ENCODE measurements at places on chromosomes 7 and 10.

DNA sequence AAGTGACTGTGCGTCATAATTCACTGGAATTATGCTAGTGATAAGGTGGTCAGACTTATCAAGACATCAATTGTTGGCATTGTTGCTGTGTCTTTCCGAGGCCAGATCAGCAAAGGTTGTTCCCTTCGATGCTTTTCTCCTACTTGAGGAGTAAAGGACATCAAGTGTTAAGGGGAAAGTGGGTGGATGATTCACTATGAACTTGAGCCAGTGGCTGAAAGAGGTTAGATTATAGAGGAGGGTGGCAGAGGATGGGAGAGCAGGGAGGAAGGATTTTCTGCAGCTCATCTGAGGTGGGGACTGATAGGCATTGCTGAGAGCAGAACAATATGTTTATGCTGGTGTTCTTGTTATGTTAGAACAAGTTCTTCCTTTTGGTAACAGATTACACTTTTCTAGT is 131.4 kb upstream of the AGR3 start:
- no peak for DNase-seq
- no peaks in the 10 kb centered on the region for H3K36me3 ChIP-seq
- H3K4me3 ChIP-seq: no peak overlapping the region
- H3K27ac ChIP-seq: no peak overlapping the region
- H3K27me3 ChIP-seq: no peaks in the 10 kb centered on the region

GRCh38 chr7:100132697-100133151 is 6.0 kb downstream of the MBLAC1 start:
- no peak overlapping the region for H3K27ac ChIP-seq
- peaks cover 14% of the 10 kb centered on the region for H3K4me1 ChIP-seq
- no peaks in the 10 kb centered on the region for H3K36me3 ChIP-seq
- no peaks in the 10 kb centered on the region for H3K27me3 ChIP-seq
- H3K4me3 ChIP-seq: no peak overlapping the region

DNA sequence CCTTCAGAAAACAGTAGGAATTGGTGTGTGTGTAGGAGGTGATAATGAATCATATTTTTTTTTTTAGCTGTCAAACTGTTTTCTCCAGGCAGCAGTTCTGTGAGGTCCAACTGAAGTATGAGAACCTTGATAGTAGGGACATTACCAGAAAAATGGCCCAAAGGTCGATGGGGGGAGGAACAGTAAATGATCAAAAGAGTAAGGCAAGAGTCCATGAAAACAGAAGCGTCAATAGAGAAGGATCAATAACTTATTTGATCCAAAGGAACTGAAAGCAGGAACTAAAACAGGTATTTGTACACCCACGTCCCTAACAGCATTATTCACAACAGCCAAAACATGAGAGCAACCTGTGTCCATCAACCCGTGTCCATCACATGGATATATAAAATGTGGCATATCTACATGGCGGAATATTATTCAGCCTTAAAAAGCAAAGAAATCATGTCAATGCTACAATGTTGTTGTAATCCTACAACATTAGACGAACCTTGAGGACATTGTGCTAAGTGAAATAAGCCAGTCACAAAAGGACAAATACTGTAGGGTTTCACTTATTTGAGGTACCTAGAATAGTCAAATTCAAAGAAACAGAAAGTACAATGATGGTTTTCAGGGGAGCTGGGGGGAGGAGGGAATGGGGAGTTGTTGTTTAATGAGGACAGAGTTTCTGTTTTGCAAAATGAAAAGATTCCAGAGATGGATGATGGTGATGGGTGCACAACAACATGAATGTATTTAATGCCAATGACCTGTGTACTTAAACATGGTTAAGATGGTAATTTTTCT is 214.0 kb upstream of the KLF14 start:
- H3K27ac ChIP-seq: peak overlapping the region; percentile 88
- H3K4me3 ChIP-seq: peak overlapping the region; percentile 64
- peaks cover 62% of the 10 kb centered on the region for H3K36me3 ChIP-seq
- no peaks in the 10 kb centered on the region for H3K27me3 ChIP-seq
- peaks cover 61% of the 10 kb centered on the region for H3K4me1 ChIP-seq
- no peak for DNase-seq

GRCh38 chr7:48691788-48692187 is 232.6 kb upstream of the CDC14C start:
- H3K36me3 ChIP-seq: no peaks in the 10 kb centered on the region
- H3K4me1 ChIP-seq: no peaks in the 10 kb centered on the region
- H3K27me3 ChIP-seq: no peaks in the 10 kb centered on the region
- no peak overlapping the region for H3K4me3 ChIP-seq
- no peak for DNase-seq

- H3K36me3 ChIP-seq: no peaks in the 10 kb centered on the region
- H3K4me3 ChIP-seq: no peak overlapping the region
- H3K4me1 ChIP-seq: peaks cover 40% of the 10 kb centered on the region
- H3K27ac ChIP-seq: peak overlapping the region; percentile 24
- H3K27me3 ChIP-seq: no peaks in the 10 kb centered on the region
These were observed 29.0 kb upstream of the GNA12 start for GRCh38 chr7:2873146-2873545.

DNA sequence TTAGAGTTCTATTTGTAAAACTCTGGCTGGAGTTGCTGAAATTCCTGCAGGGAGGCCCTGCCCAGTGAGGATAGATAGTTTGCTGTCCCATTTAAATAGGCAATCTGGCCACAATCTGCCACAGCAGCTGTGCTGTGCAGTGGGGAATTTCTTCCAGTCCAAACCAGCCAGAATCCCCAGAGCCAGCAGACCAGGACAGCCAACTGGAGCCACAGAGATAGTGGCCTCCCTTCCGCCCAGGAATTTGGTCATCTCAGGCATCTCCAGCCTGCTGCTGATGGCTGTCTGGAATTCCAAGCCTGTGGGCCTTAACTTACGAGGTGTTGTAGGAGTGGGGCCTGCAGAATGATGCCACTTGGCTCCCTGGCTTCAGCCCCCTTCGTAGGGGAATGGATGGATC is 643.4 kb downstream of the DNAJB9 start:
- no peak overlapping the region for H3K27ac ChIP-seq
- no peaks in the 10 kb centered on the region for H3K4me1 ChIP-seq
- no peaks in the 10 kb centered on the region for H3K27me3 ChIP-seq
- H3K4me3 ChIP-seq: no peak overlapping the region

GRCh38 chr7:27163288-27164044 is 1.9 kb downstream of the HOXA9 start:
- peaks cover 80% of the 10 kb centered on the region for H3K27me3 ChIP-seq
- peaks cover 24% of the 10 kb centered on the region for H3K4me1 ChIP-seq
- DNase-seq: no peak

GRCh38 chr7:136234040-136234439 is 256.9 kb upstream of the MTPN start:
- no peak overlapping the region for H3K27ac ChIP-seq
- no peaks in the 10 kb centered on the region for H3K4me1 ChIP-seq
- H3K4me3 ChIP-seq: no peak overlapping the region
- peaks cover 10% of the 10 kb centered on the region for H3K36me3 ChIP-seq

DNA sequence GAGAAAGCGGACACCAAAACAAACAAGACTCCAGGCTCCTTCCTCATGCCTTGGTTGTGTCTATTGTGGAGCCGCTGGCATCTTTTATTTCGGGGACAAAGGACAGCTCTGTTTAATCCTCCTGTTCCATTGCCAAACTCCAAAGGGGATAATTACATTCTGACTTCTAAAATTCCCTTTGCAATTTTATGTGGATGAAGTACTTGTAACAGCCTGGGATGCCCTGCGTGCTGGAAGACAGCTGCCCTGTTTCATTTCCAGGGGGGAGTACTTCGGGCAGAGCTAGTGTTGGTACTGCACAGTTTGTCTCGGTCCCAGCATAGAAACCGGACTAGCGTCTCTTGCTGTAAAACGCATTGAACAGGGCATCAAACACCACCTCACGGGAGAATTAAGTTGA is 90.9 kb downstream of the BAMBI start:
- DNase-seq: no peak
- peaks cover 11% of the 10 kb centered on the region for H3K27me3 ChIP-seq
- H3K4me3 ChIP-seq: no peak overlapping the region

- H3K4me1 ChIP-seq: peaks cover 36% of the 10 kb centered on the region
- no peaks in the 10 kb centered on the region for H3K27me3 ChIP-seq
- peaks cover 60% of the 10 kb centered on the region for H3K36me3 ChIP-seq
- peak overlapping the region; percentile 75 for H3K4me3 ChIP-seq
- DNase-seq: peak; percentile 13
These were observed 27.8 kb downstream of the ZNF33A start for GRCh38 chr10:38038107-38038931.

- no peak overlapping the region for H3K4me3 ChIP-seq
- peaks cover 4% of the 10 kb centered on the region for H3K4me1 ChIP-seq
- peaks cover 9% of the 10 kb centered on the region for H3K36me3 ChIP-seq
- no peak for DNase-seq
- no peak overlapping the region for H3K27ac ChIP-seq
These were observed 110.8 kb downstream of the TPK1 start for GRCh38 chr7:144725070-144725469.

- no peak for DNase-seq
- H3K4me3 ChIP-seq: no peak overlapping the region
- H3K4me1 ChIP-seq: no peaks in the 10 kb centered on the region
- H3K27me3 ChIP-seq: no peaks in the 10 kb centered on the region
- H3K36me3 ChIP-seq: no peaks in the 10 kb centered on the region
- no peak overlapping the region for H3K27ac ChIP-seq
These were observed 259.5 kb upstream of the VWC2 start for GRCh38 chr7:49513911-49514310.

DNA sequence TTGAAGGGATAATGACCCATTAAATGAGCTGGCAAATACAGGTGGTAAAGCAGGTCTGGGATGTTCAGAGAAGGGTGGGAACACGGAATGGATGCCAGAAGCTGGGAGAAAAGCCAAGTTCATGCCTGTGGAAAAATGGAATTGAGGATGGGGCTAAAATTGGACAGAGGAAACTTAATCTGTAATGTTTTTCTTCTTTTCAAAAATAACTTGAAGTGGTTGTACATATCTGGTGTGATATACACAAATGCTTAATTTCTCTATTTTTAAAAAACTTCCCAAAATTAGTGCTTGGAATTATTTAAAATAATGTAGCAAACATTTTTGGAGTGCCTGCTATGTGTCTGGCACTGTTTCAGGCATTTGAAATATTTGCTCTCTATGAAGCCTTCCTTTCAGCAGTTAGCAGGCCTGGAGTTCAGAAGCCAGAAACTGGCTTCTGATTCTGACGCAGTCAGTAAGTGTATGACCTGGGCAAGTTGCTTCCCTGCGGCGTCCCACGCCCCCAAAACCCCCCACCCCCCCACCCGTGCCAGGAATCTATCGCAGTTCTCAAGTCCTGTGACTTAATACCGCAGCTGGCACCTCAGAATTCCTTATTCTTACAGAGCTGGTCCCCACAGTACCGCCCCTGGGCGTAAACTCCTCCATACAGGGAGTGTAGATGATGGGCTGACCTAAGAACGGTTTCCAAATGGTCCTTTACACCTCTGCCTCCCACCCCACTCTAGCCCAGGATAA is 828 bp upstream of the MALSU1 start:
- H3K36me3 ChIP-seq: peaks cover 16% of the 10 kb centered on the region
- H3K27me3 ChIP-seq: peaks cover 3% of the 10 kb centered on the region
- no peak for DNase-seq
- H3K27ac ChIP-seq: peak overlapping the region; percentile 97
- peaks cover 33% of the 10 kb centered on the region for H3K4me1 ChIP-seq
- peak overlapping the region; percentile 96 for H3K4me3 ChIP-seq

DNA sequence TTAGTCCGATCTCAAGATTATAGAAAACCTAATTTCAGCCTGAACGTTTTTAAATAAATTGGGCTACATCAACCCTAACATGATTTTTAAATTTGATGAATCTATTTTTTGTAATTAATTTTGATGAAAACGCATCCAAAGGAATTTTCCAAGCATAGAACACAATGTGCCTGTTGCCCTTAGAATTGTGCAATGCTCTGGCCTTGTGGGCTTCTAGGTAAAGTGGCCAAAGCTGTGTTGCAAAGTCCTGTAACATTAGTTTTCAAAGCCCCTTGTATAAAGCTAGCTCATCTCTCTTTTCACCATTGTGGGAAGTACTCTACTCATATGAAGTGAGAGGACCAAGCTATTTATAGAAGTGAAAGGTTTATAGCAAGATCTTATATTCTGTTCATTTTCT is 138.4 kb upstream of the PRPS1L1 start:
- H3K4me3 ChIP-seq: no peak overlapping the region
- no peaks in the 10 kb centered on the region for H3K27me3 ChIP-seq
- no peaks in the 10 kb centered on the region for H3K36me3 ChIP-seq
- H3K4me1 ChIP-seq: no peaks in the 10 kb centered on the region

GRCh38 chr7:19971956-19972355 is 198.5 kb upstream of the TMEM196 start:
- no peaks in the 10 kb centered on the region for H3K36me3 ChIP-seq
- no peak for DNase-seq
- no peaks in the 10 kb centered on the region for H3K4me1 ChIP-seq
- H3K4me3 ChIP-seq: no peak overlapping the region
- no peaks in the 10 kb centered on the region for H3K27me3 ChIP-seq
- H3K27ac ChIP-seq: no peak overlapping the region

GRCh38 chr10:45532480-45532879 is 140.1 kb downstream of the ZFAND4 start:
- peaks cover 9% of the 10 kb centered on the region for H3K4me1 ChIP-seq
- no peaks in the 10 kb centered on the region for H3K27me3 ChIP-seq
- no peak for DNase-seq

GRCh38 chr10:77907900-77908717 is 18.4 kb downstream of the DLG5 start:
- DNase-seq: no peak
- H3K36me3 ChIP-seq: no peaks in the 10 kb centered on the region
- H3K4me1 ChIP-seq: no peaks in the 10 kb centered on the region
- H3K27me3 ChIP-seq: peaks cover 9% of the 10 kb centered on the region

DNA sequence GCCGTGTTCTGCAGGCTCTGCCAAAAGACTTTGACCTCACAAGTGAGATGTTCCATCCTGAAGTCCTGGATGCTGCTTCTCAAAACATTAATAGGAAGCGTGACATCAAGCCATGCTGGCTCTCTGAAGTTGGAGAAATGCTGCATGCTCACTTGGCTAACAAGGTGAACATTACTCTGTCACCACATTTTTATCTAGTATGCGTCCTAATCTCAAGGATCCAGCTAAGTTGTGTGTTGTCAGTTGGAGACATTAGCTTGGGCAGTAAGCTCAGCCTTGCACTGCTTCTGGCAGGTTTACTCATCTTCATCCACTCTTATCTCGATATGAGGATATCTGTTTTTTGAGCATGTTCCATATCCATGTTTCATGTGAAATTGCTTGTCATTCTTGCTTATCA is 165.2 kb downstream of the SDK1 start:
- H3K4me1 ChIP-seq: peaks cover 20% of the 10 kb centered on the region
- no peak overlapping the region for H3K4me3 ChIP-seq
- no peaks in the 10 kb centered on the region for H3K27me3 ChIP-seq
- no peak overlapping the region for H3K27ac ChIP-seq
- DNase-seq: no peak

- no peaks in the 10 kb centered on the region for H3K4me1 ChIP-seq
- H3K27ac ChIP-seq: no peak overlapping the region
- H3K36me3 ChIP-seq: no peaks in the 10 kb centered on the region
- H3K27me3 ChIP-seq: peaks cover 1% of the 10 kb centered on the region
- DNase-seq: no peak
- no peak overlapping the region for H3K4me3 ChIP-seq
These were observed 2.2 kb upstream of the MYL10 start for GRCh38 chr7:101631224-101631714.

All from activated CD4-positive, alpha-beta memory T cell treated with anti-CD3 and anti-CD28 coated beads for 36 hours (primary cell).